ENCODE measurements at places on chromosomes 6 and 20.
A peak's percentile ranks its signal among the peaks of the same experiment; 100 is the strongest.

- no peak for DNase-seq
Measured at GRCh38 chr20:58137236-58137635, 91.2 kb downstream of the ANKRD60 start.

GRCh38 chr20:19211252-19211651 lies 1.2 kb upstream of the SLC24A3 start:
- no peak for DNase-seq

- DNase-seq = peak; percentile 81
Measured at GRCh38 chr6:42901538-42901957, 14.3 kb upstream of the PTCRA start.

GRCh38 chr20:6705106-6705766 lies 62.2 kb upstream of the BMP2 start:
- DNase-seq = peak; percentile 66

GRCh38 chr20:7695051-7695495 lies 245.2 kb downstream of the HAO1 start:
- DNase-seq = no peak

DNA sequence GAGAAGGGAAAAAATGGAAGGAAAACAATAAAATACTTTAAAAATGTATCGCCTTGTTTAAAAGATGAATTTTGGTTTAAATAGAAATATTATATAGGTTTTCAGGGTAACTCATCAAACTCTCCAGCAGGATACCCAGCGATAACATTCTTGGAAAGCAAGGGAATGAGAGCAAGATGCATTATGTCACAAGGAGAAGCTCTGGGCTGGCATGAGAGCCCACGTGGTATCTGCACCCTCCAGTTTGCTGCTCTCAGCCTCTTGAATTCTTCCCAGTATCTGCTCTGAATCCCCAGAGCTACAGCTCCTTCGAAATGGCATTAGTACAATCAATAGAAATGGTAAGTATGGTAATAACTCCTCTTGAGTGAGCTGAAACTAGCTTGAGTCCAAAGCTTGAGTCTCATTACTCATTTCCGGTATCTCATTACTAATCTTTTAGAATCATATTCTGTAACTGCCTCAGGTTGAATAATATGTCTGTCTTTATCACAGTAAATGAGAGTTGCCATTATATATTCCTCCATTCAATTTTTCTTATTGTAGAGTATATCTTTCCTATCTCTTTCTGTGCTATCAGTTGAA lies 4.9 kb upstream of the TMEM242 start:
- DNase-seq = no peak

DNA sequence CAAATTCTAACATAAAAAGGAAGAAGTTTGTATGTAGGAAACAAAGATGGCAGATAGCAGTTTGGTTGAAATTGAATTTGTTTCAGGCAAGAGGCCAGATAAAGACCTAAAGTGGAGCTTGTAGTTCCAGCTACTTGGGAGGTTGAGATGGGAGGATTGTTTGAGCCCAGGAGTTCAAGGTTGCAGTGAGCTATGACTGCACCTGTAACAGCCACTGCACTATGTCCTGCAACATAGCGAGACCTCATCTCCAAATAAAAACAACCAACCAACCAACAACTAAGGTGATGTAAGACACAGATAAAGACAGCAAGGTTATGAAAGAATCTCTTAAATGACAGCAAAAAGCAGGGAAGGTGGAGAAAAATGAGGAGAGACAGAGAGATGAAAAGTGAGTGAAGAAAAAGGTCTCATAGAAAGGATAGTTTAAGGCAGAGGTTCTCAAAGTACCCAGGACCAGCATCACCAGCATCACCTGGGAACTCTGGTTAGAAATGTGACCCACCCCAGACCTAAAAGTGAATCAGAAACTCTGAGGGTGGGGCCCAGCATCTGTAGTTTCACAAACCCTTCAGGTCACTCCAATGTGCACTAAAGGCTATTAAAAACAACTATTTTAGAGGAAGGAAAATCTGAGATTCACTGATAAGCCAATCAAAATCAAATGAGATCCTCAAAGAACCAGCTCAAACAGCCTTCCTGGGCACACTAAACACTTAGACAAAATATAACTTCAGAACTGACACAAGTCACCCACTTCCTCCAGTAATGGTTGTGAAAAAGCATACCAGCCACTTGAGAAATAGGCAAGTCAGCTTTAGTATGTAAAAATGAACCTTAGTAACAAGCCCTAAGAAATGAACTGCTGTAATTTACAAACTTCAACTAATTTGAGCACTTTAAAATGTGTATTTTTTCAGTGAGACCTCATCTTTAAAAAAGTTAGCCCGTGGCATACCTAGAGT lies 57.6 kb downstream of the FAM184A start:
- no peak for DNase-seq

- peak; percentile 69 for DNase-seq
Measured at GRCh38 chr20:47137231-47137870, 219.1 kb downstream of the ZMYND8 start.

- no peak for DNase-seq
Measured at GRCh38 chr6:7242835-7243178, 70.2 kb downstream of the SSR1 start.

DNA sequence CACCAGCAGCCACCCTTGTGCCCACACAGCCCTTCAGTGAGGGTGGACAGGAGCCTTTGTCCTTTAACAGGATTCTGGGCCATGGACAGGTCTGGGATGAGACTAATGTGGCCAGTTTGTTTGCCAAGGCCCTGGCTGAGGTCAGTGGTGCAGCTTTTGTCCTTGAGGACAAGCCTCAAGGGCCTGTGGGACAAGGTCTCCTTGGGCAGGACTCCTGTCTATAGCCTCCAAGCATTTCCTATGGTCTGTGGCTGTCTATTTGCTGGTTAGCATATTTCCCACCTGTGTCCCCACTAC lies 44.1 kb downstream of the SUN5 start:
- no peak for DNase-seq

DNA sequence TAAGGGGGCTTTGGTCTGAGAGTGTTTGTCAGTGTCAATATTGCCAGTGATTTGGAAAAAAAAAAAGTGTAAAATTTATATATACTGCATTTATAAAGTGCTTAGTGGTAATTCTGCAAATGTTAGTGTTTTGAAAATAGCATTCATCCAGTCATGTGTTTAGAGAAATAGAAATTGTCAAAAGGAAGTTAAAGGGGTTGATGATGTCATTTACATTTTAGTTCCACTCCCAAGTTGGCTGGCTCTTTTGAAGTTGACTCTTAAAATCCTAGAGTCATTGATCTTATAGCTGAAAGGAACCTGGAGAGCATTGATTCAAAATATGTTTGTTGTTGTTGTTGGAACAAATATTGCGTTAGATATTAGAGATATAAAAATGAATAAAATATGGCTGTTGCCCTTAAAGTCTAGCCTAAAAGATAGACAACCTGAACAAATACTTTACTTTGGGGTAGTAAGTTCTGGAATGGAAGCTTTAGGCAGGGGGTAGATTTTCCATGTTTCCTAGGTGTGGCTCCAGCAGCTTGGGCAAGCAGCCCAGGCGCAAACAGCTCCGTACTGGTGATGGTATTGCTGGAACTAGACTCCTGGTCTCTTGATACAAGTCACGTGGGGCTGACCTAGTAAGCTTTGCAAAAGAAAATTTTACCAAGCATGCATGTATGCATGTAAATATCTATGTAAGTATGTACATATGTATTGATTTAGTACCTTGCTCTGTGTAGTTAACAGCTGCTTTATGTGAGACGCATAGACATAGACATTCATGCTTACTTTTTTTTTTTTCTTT lies 46.3 kb downstream of the HIVEP1 start:
- DNase-seq = no peak

DNA sequence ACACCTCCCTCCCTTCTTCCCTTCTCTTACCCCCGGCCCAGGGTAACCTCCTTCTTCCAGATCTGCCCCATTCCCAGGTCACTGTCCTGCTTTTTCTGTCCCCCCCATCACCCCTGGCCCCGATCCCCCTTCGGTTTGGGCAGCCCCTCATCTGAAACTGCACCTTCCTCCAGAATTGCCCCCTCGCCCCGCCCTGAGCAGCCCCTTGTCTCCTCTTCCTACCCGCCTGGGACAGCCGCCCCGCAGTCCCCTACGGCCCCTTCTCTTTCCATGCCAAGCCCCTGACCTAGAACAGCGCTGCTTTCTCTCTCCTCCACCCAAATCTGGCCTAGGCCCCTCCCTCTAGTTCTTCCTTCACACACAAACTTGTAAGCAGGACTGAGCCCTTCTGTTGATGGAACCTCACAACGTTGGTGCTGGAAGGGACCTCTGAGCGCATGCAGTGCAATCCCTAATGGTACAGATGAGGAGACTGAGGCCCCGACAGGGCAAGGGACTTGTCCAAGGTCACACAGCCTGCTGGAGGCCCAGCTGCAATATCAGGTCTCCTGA lies 630 bp downstream of the PPP2R5D start:
- DNase-seq = no peak

GRCh38 chr6:54503144-54503543 lies 194.9 kb downstream of the TINAG start:
- DNase-seq = no peak

GRCh38 chr6:30092852-30093543 lies 17.4 kb upstream of the RNF39 start:
- no peak for DNase-seq

- peak; percentile 98 for DNase-seq
Measured at GRCh38 chr20:35320396-35321126, 28.3 kb upstream of the FAM83C start.

DNA sequence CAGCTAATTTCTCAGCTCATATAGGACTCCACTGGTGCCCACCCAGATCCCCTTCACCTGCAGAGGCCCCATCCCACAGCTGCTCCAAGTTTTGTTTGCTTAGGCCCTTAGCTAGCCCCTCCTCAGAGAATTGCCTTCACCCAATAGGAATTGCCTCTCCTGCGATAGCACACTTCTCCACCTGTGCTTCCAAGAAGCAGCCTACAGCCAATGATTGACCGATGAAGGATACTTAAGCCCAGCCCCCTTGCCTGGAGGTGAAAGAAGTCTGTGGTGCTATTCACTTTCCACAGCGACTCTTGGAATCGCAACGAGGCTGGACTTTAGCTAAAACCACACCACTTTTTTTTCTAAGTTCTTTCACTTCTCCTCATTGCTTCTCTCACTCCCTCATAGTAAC lies 353.2 kb upstream of the BTBD3 start:
- DNase-seq = no peak

- no peak for DNase-seq
Measured at GRCh38 chr20:13772529-13772928, 12.2 kb downstream of the ESF1 start.

- DNase-seq = no peak
Measured at GRCh38 chr20:62965363-62965771, 12.9 kb downstream of the SLC17A9 start.

DNA sequence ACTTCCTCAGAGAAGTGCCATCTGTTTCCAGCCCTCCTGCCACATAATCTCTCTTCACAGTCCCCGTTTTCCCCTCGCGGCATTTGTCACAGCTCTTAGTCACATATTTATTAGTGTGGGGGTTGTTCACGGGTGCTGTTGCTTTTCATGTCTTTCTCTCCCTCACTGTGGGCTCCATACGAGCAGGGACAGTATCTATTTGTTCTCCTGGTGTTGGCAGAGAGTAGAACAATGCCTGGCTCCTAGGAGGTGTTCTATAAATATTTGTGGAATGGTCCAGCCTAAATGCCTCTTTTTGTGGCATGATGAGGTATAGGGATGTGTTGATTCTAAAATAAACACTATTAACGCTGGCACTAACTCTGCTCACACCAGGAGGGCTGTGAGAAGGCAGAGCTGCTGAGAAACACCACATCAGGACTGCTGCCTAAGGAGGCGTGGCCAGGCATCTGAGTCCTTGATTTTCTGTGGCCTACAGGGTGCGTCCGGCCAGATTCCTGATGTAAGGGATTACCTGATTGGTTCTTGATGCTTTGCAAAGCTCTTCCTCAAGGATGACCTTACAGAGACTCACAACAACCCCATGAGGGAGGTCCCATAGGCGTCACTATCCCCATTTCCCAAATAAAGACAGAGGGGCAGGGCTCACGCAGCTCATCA lies 219.8 kb upstream of the ARID1B start:
- peak; percentile 71 for DNase-seq

- DNase-seq = no peak
Measured at GRCh38 chr6:137213331-137213740, 5.8 kb downstream of the IFNGR1 start.

GRCh38 chr6:17556014-17556413 lies 44.1 kb upstream of the FAM8A1 start:
- DNase-seq = no peak

- DNase-seq = no peak
Measured at GRCh38 chr6:138235693-138236092, 17.4 kb upstream of the PBOV1 start.

DNA sequence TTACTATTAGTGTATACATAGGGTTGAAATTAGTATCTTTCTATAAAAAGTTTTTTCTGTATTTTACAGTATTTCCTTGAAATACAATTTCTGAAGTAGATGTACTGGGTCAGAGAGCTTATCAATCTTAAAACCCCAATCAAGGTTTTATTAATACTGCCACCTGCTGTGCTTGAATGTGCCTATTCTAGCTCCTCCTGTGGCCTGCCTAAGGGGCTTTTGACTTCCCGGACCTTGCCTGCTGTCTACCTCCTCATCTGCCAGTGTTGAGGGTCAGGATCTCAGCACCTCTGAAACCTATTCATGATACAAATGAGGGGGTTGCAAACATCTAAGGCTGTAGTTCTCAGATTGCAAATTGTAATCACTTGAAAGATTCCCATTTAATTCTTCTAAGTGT lies 9.2 kb downstream of the PACRG start:
- DNase-seq = no peak

GRCh38 chr6:124064317-124065113 lies 260.9 kb downstream of the NKAIN2 start:
- DNase-seq = no peak

DNA sequence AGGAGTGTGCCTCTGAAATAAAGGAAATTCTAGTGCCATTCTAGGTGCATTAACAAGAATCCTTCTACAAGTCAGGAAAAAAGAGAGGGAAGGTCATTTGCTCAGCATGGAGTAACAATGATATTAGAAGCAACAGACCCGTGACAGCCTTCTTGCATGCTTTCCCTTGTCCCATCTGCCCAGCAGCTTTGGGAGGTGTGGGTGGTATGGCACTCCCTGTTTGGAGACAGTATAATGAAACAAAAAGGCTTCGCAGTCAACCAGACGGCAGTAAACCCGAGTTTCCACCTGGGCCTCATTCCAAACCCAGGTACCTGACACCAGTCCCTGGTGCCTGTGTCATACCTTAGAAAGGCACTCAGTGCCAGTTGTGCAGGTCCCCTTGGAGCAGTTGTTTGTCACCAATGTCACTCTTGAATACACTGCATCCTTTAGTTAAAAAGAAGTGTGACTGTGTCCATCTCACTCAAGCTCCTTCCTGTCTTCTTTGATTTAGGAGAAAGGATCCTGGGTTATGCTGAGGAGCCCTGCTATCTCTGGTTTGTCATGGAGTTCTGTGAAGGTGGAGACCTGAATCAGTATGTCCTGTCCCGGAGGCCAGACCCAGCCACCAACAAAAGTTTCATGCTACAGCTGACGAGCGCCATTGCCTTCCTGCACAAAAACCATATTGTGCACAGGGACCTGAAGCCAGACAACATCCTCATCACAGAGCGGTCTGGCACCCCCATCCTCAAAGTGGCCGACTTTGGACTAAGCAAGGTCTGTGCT lies 14.7 kb downstream of the STK35 start:
- DNase-seq = no peak

All from fibroblast of skin of back (primary cell).